A172 (cell line): ENCODE measurements at places on chromosomes 1 and 21.
A peak's percentile ranks its signal among the peaks of the same experiment; 100 is the strongest.

GRCh38 chr1:240635466-240636256 is 23.7 kb upstream of the GREM2 start:
- DNase-seq: no peak

GRCh38 chr21:37800456-37801061 is 115.7 kb downstream of the KCNJ6 start:
- DNase-seq: peak; percentile 54

- DNase-seq: no peak
Measured at GRCh38 chr1:12424087-12424529, 193.9 kb downstream of the DHRS3 start.

GRCh38 chr21:38310646-38311485 is 54.1 kb downstream of the KCNJ15 start:
- no peak for DNase-seq

DNA sequence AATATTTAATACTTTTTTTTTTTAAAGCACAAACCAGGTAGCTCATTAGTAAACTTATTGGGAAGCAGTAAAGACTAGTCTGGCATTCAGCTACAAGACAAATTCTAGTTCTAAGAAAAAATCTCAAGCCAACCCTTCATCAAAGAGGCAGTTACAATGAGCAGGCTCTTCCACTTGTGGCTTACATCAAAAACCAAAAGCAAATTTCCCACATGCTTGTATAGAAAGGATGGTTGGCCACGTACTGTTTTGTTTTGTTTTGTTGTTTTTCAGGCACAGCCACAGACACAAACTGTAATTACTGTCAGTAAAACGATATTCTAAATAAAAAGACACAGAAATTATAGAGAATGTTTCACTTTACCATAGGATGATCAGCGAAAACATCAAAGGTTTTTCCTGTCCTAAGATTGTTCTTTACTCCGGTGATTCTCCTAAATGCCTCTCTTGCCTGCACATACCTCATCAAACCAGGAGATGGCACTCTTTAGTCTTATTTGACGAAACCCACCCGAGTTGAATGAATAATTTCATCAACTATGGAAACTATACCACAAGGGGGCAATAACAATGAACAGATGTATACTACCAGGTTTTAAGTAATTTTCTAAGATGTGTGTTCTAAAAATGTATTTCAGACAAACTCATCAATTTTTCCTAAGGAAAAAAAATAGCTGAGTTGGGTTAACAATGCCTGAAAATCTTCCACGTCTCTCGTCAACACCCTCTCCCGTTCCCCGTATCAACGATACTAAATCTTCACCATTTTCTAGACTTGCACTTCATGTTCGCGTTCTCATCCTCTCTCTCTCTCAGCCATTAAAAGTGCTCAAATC is 26.9 kb downstream of the RPL5 start:
- DNase-seq: peak; percentile 48

- DNase-seq: peak; percentile 78
Measured at GRCh38 chr1:162984699-162985098, 84.5 kb upstream of the RGS4 start.

DNA sequence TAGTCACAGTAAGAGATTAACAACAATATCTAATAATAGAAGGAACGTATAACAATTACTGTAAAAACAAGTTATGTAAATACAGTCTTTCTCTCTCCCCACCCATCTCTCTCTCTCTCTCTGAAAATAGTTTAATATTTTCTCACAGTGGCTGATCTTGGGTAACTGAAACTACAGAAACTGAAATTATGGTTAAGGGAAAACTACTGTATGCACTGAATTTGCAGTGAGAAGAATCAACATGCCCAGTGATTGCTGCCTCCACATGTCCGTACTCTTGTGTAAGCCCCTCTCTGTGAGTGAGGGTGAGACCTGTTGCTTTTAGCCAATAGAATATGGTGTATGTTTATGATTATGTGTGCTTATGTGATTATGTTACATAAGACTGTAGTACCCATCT is 1.6 kb downstream of the KRTAP6-1 start:
- DNase-seq: no peak

DNA sequence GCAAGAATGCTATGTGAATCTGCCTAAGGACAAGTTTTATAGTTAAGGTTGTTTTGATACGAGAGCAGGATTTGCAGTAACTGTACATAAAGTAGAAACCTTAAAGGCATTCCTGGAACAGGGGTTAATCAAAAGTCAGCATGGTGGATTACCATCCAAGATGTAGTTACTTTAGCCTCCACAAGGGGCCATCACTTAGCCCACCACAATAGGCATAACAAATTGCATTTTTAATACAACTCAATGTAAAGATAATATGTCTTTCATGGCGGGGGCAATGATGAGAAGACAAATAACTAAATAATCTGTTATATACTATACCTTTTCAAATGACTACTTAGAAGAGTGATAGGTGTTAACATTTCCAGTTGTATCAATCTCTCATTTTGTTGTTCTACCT is 611.2 kb upstream of the ADGRL4 start:
- no peak for DNase-seq

DNA sequence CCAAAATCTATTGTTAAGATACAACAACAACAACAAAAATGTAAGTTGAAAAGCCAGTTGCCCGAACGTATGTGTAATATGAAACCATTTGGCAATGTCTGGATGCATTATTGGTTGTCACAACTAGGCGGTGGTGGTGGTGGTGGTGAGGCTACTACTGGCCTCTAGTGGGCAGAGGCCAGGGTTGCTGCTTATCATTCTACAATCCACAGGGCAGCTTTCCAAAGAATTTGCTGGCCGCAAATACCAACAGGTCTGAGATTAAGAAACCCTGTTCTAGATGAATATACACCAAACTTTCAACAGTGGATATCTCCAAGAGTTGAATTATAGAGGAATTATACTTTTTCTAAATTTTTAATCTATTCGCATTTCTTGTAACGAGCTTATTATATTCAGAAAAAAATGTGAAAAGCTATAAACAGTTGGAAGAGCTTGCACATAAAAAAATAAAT is 26.8 kb upstream of the ZNF697 start:
- no peak for DNase-seq

DNA sequence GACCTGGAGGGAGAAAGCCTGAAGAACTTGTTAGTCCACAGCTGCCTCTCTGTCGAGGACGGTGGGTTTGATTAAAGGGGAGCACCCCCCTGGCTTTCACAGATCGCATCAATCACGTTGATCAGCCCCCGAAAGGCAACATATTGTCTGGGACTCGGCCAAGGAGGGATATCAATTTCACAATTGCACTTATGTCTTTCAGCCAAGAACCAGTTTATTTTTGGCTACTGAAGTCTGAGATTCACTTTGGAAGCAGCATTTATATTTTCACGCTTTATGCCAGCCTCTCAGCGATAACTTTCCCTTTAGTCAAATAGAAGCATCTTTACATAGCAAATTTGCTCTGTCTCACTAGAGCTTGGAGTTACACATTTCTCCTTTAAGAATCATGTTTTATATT is 253.2 kb upstream of the RRP15 start:
- no peak for DNase-seq

DNA sequence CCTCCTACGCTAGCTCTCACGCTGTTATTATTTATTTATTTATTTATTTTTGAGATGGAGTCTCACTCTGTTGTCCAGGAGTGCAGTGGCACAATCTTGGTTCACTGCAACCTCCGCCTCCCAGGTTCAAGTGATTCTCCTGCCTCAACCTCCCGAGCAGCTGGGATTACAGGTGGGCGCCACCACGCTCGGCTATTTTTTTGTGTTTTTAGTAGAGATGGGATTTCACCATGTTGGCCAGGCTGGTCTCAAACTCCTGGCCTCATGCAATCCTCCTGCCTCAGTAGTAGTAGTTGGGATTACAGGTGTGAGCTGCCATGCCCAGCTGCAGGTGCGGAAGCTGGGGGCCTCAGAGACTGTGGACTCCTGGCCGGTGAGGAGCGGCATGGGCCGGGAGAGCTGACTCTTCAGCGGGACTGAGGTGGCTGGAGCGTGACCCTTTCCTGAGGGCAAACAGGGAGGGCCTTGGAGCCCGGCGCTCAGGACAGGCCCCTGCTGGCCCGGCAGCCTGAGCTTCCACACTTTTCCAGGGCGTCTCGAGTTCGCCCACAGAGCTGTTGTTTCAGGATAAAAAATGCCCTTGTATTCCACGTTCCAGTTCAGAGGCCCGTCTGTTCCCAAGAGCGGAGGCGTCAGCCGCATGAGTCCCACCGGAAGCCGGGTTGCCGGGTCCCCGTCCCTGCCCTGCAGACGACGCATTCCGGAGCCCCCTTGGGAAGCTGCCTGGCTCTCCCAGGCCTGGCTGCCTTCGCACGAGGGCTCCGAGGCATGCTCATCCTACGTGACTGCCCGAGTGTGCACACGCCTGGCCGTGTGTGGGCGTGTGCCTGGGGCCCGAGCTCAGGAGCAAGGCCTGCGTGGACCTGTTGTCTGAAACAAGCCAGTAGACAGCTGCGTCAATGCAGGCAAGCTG is 126.2 kb downstream of the SIK1 start:
- no peak for DNase-seq

- DNase-seq: peak; percentile 50
Measured at GRCh38 chr1:115506924-115507589, 134.7 kb upstream of the VANGL1 start.

- DNase-seq: peak; percentile 53
Measured at GRCh38 chr1:154765970-154766369, 104.1 kb downstream of the KCNN3 start.

DNA sequence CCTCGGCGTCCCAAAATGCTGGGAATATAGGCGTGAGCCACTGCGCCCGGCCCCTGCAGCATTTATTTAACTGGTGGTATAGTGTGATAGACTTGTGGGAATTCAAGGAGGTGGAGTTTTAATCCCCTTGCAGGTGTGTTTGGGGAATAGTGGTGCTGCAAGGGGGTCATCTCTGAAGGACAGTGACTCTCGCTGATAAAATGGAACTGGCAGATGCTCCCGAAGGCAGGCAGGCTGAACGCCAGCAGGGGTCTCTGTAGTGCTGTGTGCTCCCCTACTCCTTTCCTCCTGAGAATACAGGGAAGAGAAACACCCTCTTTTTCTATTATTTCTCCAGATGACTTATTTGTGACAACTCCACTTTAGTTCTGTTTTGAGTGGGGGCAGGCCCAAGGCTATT is 4.0 kb downstream of the OSCP1 start:
- DNase-seq: no peak

DNA sequence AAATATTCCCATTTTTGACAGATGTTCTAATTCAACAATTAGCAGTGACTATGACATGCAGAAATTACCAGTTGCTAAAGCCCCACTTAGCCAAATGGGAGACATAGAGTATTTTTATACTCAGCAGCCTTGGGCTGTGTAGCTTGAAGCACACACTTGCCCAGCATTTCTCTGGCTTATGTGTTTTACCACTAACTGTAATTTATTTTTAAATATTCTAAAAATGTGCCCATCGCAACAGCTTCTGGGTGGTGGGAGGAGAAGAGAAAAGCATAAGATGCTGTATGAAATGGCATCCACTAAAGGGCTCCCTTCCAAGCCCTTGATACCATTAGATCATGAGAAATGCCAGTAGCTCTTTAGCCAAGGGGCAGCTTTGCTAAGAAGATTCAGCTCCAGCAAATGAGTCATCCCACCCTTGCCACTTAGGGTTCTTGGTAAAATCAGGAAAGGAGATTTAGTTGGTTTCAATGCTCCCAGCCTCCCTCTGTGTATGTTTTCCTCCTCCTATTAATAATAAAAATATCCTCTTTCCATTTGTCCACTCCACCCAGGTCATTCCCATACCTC is 462.7 kb upstream of the DEPDC1 start:
- peak; percentile 15 for DNase-seq

DNA sequence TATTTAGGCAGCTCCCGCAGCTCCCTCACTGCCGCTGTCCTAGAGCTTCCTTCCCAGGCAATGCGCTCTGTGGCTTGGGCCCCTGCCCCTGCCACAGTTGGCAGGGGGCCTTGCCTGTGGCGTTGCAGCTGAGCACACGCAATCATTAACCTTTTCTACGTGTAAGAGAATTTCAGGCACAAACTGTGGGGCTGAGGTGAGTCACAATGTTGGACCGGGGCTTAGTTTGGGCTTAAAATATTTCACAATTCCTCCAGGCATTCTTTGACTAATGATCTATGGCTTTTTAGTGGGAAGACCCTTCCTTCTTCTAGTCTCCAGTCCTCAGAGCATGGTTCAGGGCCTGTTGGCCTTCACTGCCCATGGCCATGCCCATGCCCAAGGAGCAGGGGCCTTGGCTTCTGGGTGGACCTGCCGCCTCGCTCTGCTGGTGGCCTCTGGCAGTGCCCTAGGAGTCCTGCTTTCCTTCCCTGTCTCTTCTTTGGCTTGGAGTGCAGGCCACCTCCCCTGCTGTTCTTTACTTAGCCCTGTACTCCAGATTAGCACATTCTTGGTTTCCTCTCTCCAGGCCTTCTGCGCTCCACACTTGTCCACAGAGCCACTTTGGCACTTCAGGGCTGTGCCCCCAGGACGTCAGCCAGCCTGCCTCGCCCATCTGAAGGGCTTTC is 39.2 kb downstream of the MAPKAPK2 start:
- DNase-seq: peak; percentile 39

- peak; percentile 83 for DNase-seq
Measured at GRCh38 chr1:154442006-154442740, 37.0 kb downstream of the IL6R start.

GRCh38 chr1:3085721-3086120 is 16.7 kb downstream of the PRDM16 start:
- DNase-seq: no peak

DNA sequence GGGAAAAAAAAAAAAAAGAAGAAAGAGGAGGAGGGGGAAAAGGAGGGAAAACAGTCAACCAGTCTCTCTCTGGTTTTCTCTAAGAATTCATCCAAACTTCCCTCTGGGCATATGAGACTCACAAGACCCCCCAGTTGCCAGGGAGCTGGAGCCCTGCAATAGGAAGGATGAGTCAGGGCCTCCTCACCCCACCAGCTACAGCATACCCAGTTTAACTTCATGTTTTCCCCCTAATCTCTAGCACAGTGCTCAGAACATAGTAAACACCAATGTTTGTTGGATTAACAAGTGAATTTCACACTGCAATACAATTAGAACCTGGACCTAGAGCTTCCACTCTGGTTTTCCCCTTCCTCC is 7.8 kb downstream of the F11R start:
- no peak for DNase-seq

GRCh38 chr1:207316141-207316540 is 5.3 kb upstream of the CD55 start:
- DNase-seq: no peak

DNA sequence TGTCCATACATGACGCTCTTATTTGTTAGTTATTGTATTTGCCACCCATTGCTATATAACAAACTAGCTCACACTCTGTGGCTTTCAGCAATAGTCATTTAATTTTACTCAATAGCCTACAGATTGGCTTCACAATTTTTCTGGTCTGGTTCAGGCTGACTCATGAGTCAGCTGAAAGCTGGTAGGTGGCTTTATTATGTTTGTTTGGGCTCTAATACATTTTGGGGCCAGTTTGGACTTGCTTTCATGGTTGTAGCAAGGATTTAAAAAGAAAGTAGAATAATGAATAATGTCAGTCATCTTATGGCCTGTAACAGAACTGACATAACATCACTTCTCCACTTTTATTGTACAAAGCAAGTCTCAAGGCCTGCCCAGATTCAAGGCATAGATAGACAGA is 338.7 kb downstream of the LRRIQ3 start:
- DNase-seq: no peak

GRCh38 chr1:233337505-233337904 is 10.0 kb downstream of the MAP3K21 start:
- DNase-seq: no peak

GRCh38 chr1:202688401-202688800 is 21.9 kb downstream of the SYT2 start:
- no peak for DNase-seq

GRCh38 chr1:170520601-170521000 is 11.4 kb upstream of the GORAB start:
- peak; percentile 39 for DNase-seq
